Epithelial cell of proximal tubule (primary cell): ENCODE measurements at places on chromosomes 11 and 22. TPM values are rescaled to one million over a fixed set of nuclear protein-coding genes. Genes with fewer than 3 reads are reported as not detected.

Gene GDPD4
- not detected in 2 replicates for total RNA-seq

DNA sequence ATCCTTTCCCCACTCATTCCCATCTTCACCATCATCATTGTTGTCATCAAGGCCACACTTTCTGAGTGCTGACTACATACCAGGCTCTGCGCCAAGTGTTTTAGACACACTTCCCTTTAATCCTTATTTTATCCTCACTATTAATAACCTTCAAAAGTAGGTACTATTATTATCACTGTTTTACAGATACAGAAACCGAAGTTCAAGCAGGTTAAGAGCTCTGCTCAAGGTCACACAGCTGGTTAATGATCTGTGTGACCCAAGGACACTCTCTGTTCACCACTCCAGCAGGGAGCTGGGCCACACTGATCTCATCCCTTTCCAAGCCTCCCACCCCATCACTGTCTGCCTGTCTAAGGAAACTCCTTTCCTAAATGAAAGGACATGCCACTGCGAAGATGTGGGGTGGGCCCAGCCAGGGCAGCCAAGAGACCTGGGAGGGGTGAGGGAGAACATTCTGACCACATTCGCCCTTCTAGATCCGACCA is 17.2 kb upstream of the TSKU start:
- no peak for DNase-seq

Gene OR10A2
- not detected in 2 replicates for total RNA-seq

Gene CACNA1I
- total RNA-seq, result 0.06 TPM in 1 of 2 replicates, not detected in the other

DNA sequence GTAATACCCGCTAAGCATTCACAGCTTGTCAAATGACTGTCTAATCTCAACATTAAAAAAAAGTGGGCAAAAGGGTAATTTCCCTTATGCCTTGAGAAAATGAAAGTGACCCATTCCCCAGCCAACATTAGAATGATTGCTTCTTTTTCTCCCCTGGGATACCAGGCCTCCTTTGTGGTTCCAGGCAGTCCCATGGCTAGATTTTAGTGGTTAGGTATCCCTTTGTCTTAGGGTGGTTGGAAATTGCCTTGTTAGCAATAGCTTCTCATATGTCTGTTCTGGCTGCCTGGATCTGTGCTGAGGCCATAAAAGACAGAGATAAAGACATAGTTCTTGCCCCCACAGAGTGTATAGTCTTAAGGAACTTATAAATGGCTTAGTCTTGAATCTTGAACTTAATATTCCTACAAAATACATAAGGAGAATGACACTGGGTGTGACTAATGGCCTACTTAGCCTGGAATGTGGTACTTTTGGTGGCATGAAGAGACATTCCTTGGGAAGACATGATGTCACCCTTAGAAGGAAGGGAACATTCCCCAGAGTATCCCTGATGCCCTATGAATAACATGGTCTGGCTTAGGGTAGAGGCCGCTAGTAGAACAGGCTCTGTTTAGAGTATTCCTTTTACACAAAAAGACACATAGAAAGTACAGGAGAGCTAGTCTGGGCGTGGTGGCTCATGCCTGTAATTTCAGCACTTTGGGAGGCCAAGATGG is 90.3 kb downstream of the ZBTB16 start:
- DNase-seq, result no peak

Gene RASD2
- total RNA-seq, result 0.07 and 0.12 TPM in 2 replicates

DNA sequence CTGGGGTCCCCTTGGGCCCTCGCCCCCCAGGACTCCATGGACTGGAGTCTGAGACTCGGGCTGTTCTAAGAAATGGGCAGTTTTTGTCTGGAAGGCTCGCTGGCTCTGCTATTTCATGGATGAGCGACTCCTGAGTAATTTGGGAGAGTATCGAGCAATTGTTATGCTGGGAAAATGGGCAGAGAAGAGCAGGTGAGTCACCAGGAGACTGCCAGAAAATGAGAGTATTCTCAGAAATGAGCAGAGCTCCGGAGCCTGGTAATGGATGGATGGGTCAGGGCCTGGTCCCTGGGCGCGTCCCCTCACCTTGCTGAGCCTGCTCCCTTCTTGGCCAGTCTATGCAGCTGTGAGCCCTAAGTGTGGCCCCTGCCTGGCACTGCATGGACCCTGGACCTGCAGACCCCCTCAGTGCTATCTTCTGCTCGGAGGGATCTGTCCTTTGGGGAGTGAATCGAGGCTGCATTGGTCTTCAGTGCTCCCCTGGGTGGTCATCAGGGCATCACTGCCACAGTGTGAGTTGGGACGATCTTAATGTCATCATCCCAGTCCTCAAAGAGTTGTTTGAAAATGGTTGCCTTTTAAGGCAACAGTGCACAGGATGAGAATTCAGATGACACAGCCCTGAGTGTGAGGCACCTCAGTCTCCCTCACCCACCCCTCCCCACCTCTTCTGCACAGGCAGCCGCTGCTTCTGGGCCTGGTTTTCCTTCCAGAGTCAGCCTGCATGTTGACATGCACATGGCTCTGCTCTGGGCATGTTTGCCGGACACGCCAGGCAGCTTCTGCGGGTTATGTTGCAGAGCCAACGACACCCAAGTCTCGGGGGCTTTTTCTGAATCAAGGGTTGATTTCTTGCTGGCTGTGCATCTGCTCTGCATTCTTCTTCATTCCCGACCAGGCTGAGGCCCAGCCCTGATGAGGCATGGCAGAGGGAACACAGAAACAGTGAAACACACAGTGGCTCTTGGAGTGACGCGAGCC is 519.0 kb downstream of the TBC1D22A start:
- peak; percentile 32 for DNase-seq

DNA sequence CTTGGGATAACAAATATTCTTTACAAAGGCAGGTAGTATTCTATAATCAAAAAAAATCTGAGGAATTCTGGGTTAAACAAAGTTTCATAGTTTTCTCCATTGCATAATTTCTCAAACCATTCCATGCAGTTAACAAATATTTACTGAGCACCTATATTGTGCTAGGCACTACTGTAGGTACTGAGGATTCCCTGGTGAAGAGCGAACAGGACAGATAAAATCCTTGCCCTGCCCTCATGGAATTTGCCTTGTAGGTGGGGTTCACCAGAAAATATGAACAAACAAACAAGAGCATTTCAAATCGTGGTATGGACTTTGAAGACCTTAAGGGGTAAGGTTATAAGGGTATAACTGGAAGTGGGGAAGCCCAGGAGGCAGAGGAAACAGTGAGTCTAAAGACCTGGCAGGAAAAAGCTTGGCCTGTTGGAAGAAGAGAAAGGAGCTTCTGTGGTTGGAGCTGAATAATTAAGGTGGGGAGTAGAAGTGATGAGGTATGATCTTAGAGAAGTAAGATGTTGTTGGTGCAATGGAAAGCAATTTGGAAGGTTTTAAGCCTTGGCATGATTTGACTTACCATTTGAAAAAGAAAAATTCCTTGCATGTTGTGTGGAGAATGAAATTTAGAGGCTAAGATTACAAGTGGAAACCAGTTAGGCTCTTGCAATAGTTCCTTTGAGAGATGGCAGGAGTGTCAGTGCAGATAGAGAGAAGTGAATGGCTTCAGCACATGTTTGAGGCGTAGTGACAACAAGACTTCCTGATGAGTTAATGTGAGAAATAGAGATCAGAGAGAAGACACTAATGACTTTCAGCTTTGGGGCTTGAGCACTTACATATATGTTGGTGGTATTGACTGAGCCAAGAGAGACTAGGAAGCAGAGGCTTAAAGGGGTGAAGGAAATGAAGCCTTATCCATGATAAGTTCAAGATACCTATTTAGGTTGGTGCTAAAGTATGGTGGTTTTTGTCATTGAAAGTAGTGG is 55.7 kb upstream of the PICALM start:
- no peak for DNase-seq
